ENCODE measurements at places on chromosomes 16 and 17. TPM values are rescaled to one million over a fixed set of nuclear protein-coding genes. Genes with fewer than 3 reads are reported as not detected.

Gene TBC1D26
- total RNA-seq, result not detected

Gene SULT1A2
- 0.12 TPM for total RNA-seq

Gene PIRT
- not detected for total RNA-seq

Gene CBFA2T3
- total RNA-seq, result not detected

Gene SOST
- total RNA-seq, result not detected

Gene CSH2
- total RNA-seq, result not detected

Gene PITPNM3
- total RNA-seq, result 0.81 TPM

DNA sequence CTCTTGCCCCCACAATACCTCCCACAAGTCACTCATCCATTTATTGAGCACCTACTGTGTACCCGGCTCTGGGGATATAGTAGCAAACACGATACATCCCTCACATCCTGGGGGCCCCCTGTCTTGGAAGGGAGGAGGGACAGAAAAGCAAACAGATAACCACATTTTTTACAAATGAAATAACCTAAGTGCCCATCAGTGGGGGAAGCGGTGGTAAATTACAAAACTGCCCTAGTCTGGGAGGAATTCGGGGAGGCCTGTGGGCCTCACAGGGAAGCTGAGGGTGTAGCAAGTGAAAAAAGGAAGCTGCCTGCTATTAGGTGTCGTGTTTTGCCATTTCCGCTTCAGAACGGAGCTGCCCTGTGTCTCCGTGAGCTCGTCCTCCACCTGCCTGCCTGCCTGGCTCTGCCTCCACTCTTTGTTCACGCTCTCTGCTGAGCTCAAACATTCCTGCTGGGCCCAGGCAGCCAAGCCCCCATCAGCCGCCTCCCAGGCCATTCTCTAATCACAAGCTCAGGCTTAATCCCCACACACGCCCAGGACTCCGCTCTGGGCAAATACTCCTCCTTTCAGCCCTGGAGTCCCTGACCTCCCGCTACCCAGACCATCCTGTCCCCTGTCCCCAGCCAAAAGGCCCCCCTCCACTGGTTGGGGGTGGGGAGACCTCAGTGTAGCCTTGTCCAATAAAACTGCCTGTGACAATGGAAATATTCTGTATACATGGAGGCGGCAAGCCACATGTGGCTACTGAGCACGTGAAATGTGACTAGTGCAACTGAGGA is 10.2 kb upstream of the SEC14L5 start:
- no peaks in the 10 kb centered on the region for H3K36me3 ChIP-seq
- H3K4me3 ChIP-seq, result no peak overlapping the region

DNA sequence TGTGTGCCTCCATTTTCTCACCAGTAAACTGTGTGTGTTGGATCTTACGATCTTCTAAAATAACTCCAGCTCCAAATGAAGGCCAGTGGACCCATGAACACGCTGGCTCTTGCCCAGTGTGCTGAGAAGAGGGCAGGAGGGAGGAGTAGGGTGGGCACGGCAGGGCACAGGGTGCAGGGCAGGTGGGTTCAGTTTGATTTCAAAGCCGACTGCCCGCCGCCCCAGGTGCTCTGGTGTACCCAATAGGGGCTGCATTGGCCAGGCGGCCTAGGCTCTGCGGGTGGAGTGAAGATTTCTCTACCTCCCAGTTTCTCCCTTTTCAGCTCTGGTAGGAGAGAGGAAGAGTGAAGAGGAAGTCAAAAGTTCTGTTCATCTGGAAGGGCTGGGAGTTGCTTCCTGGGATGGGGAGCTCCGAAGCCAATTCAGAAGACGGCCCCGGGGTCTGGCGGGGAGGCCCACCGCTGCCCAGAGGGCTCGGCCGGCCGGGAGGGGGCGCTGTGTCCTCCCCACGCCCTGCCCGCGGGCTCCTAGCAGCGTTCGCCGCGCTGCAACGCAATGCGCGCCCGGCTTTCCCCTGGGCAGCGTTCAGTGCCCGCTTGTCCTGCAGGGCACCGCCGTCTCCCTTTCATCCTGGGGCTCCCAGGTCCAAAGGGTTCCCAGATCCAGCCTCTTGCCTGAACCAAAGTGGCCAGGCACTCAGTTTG is 1.1 kb upstream of the CRHR1 start:
- H3K27ac ChIP-seq, result peak overlapping the region; percentile 29
- no peak for DNase-seq
- H3K27me3 ChIP-seq, result peaks cover 73% of the 10 kb centered on the region
- no peaks in the 10 kb centered on the region for H3K36me3 ChIP-seq
- no peaks in the 10 kb centered on the region for H3K4me1 ChIP-seq
- H3K4me3 ChIP-seq, result peak overlapping the region; percentile 81

DNA sequence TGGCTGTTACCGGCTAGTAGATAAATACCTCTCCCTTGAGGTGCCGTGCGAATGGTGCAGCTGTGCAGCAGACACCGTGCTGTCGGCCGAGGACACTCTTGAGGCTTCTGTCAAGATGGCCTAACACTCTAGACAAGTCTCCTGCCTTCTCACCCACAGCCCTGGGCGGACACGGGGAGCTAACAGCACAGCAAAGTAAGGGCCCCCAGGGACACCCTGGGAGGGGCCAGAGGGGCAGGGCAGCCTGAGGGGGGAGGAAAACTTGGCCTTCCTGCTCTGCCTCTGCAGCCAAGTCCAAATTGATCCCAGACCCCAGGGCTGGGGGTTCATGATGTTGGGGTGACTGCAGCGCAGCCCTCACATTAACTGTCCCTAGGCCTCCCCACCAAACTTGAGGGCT is 210.2 kb downstream of the RPTOR start:
- H3K36me3 ChIP-seq, result peaks cover 59% of the 10 kb centered on the region
- H3K27ac ChIP-seq, result peak overlapping the region; percentile 37
- peak overlapping the region; percentile 24 for H3K4me3 ChIP-seq
- no peak for DNase-seq
- H3K4me1 ChIP-seq, result peaks cover 82% of the 10 kb centered on the region

DNA sequence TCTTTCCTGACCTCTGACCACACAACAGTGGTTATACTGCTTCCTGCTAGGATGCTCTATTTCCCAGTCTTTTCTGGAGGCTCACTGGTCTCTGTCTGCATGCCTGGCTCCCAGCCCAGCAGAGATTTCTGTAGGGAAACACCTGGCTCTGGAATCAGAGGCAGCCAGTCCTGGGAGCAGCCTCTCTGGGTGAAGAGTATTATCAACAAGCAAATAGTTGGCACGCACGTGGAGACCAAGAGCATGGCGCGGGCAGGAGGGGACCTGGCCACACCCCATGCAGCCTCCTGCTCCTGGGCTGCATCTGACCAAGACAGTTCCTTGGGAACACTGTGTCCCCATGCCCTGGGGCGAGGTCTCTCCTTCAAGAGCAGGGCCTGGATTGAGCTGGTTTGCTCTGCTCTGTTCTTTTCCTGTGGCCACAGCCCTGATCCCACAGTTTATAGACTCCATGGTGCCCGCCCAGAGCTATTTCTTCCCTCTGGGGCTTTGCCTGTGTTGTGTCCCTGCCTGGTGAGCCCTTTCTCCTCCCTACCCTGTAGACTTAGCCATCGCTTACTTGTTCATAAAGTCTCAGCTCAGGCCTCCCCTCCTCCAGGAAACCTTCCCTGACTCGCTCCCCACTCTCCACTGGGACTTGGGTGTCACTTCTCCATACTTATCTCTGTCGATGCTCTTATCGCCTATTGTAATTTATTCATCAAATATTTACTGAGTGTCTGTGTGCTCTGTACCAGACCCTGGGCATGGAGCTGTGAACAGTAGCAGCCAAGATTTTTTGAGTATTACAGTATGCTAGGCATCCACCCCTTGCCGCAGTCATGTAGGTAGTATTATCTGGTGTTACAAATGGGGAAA is 60.6 kb downstream of the SCNN1B start:
- no peak for DNase-seq
- no peak overlapping the region for H3K27ac ChIP-seq
- peaks cover 4% of the 10 kb centered on the region for H3K27me3 ChIP-seq
- no peaks in the 10 kb centered on the region for H3K36me3 ChIP-seq

GRCh38 chr16:46974352-46974751 is 878 bp upstream of the DNAJA2 start:
- peak; percentile 14 for DNase-seq
- H3K36me3 ChIP-seq, result peaks cover 24% of the 10 kb centered on the region
- H3K27ac ChIP-seq, result peak overlapping the region; percentile 95
- peaks cover 40% of the 10 kb centered on the region for H3K4me1 ChIP-seq
- H3K27me3 ChIP-seq, result no peaks in the 10 kb centered on the region
- peak overlapping the region; percentile 89 for H3K4me3 ChIP-seq

- H3K4me3 ChIP-seq, result no peak overlapping the region
- no peak overlapping the region for H3K27ac ChIP-seq
- H3K27me3 ChIP-seq, result peaks cover 14% of the 10 kb centered on the region
Observed at GRCh38 chr16:9151597-9151996, 60.2 kb downstream of the HAPSTR1 start.

DNA sequence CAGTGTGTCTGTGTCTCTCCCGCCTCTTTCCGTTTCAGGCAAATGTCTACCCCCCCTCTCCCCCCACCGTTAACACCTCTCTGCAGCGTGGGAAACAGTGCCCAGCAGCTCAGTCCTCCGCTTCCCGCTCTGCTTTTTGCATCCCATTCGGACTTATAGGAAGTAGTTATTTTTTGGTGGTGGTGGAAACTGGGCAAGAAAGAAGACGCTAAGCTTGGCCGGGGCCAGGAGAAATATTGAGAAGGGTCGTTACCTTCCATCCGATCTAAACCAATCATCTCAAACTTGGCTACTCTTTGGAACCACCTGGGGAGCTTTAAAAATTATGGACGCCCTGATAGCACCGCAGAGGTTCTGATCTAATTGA is 499 bp upstream of the HLF start:
- H3K4me3 ChIP-seq, result peak overlapping the region; percentile 67
- H3K36me3 ChIP-seq, result no peaks in the 10 kb centered on the region
- peaks cover 80% of the 10 kb centered on the region for H3K27me3 ChIP-seq
- no peak for DNase-seq

DNA sequence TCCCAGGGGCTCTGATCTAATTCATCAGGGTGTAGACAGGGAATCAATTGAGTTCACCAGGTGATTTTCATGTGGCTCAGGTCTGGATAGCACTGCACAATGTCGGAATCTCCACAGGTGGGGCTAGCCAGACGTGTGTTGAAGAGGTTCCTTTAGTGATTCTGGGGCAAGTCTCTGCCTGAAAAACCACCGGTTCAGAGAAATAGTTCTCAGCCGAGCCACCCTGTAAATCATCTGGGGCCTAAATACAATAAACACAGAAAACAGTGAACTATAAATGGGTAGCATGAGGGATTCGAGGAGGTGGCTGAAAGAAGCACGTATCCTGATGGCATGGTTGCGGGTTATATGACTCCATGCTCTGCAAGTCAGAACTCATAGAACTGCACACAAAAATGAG is 21.3 kb downstream of the ASPA start:
- no peak for DNase-seq
- H3K4me3 ChIP-seq, result no peak overlapping the region
- no peaks in the 10 kb centered on the region for H3K36me3 ChIP-seq
- H3K27ac ChIP-seq, result no peak overlapping the region
- H3K27me3 ChIP-seq, result peaks cover 4% of the 10 kb centered on the region

DNA sequence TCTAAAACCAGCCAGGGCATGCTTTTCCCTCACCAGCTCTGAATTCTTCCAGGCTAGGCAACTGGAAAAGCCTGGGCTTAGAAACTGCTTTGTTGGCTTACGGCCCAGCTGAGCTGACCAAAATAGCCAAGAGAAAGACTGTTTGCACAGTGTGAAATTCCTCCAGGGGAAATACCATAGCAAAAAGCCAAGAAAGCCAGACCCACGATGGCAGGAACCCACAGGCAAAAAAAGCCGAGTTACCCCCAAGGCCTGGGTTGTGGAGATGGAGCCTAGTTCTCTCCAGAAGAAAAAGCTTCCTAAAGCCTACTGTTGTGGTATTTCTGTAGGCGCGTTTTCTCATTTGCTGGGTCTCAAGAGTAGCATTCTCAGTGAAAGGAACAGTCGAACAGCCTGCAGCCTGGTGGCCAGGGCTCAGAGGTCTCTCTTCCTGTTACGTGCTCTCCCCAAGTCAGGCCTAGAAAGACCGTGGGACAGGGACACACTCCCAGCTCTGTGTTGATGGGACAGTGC is 9.2 kb downstream of the SP2 start:
- no peak overlapping the region for H3K27ac ChIP-seq
- peaks cover 16% of the 10 kb centered on the region for H3K36me3 ChIP-seq
- peaks cover 7% of the 10 kb centered on the region for H3K4me1 ChIP-seq
- no peaks in the 10 kb centered on the region for H3K27me3 ChIP-seq
- DNase-seq, result no peak

DNA sequence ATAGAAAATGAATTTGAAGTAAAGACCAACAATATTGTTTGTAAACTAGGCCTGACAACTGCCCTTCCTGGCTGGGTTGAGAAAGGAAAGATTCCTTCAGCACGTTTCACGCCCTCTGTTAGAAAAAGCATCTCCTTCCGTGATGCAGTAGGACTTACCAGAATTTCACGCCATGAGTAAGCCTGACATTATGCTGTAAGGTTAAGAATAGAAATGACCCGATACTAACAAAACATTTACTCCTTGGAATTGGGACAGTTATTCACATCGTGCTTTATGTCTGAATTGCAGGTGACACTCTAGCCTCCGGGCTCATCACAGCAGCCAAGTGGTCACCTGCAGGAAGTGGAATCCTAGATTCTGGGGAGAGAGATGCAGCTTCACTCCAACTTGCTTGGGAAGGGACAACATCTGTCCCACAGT is 17.5 kb downstream of the MARCHF10 start:
- DNase-seq, result no peak
- peaks cover 9% of the 10 kb centered on the region for H3K4me1 ChIP-seq
- H3K27me3 ChIP-seq, result peaks cover 14% of the 10 kb centered on the region
- H3K4me3 ChIP-seq, result no peak overlapping the region
- H3K36me3 ChIP-seq, result no peaks in the 10 kb centered on the region

- no peak overlapping the region for H3K27ac ChIP-seq
- no peaks in the 10 kb centered on the region for H3K36me3 ChIP-seq
- DNase-seq, result no peak
- H3K4me3 ChIP-seq, result no peak overlapping the region
- H3K4me1 ChIP-seq, result peaks cover 9% of the 10 kb centered on the region
- H3K27me3 ChIP-seq, result peaks cover 16% of the 10 kb centered on the region
Observed at GRCh38 chr17:42920106-42920900, 19.7 kb downstream of the G6PC1 start.

GRCh38 chr16:83737729-83738354 is 69.9 kb upstream of the HSBP1 start:
- no peak overlapping the region for H3K4me3 ChIP-seq
- H3K4me1 ChIP-seq, result no peaks in the 10 kb centered on the region
- peaks cover 2% of the 10 kb centered on the region for H3K27me3 ChIP-seq

- H3K27ac ChIP-seq, result no peak overlapping the region
- no peak overlapping the region for H3K4me3 ChIP-seq
- no peaks in the 10 kb centered on the region for H3K27me3 ChIP-seq
Observed at GRCh38 chr17:61314368-61315078, 85.1 kb upstream of the TBX2 start.

DNA sequence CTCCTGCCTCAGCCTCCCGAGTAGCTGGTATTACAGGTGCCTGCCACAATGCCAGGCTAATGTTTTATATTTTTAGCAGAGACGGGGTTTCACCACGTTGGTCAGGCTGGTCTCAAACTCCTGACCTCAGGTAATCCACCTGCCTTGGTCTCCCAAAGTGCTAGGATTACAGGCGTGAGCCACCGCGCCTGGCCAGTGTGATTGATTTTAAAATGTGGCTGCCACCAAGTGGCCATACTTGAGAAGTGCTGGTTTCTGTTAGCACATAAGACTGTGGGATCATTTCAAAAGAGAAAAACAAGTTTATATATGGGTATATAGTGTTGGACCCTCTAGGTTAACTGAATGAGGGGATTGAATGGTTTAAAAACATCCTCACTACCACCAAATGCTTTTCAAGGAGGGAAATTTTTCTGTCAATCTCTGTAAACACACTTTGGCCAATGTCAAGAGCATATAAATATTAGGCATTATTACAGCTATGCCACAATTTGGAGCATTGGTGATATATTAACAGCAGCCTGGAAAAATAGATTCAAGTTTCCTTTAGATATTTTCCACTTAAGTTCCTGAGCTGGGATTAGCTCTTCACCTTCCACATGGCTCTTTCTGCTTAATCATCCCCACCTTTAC is 13.5 kb upstream of the DHRS13 start:
- H3K27me3 ChIP-seq, result no peaks in the 10 kb centered on the region
- H3K27ac ChIP-seq, result peak overlapping the region; percentile 47
- peaks cover 18% of the 10 kb centered on the region for H3K4me1 ChIP-seq

All from activated T-helper 1 cell treated with anti-CD3 and anti-CD28 coated beads, Interleukin-12 subunit alpha, Interleukin-12 subunit beta, Interleukin-2, Interleukin-4 antibody, amounts not matched to agents 30 ng/mL and 10 ng/mL and 1 ng/mL, durations not matched to agents 14 hours and 24 hours and 36 hours (primary cell).